Activated T-helper 2 cell treated with anti-CD3 and anti-CD28 coated beads, Interferon-gamma antibody, Interleukin-2, Interleukin-4, amounts not matched to agents 10 μg/mL and 5 μg/mL and 100 μg/mL, durations not matched to agents 14 hours and 24 hours and 36 hours (primary cell): ENCODE measurements at places on chromosomes 12 and 14.

GRCh38 chr12:89980236-89980635, 271.6 kb upstream of the ATP2B1 start:
- DNase-seq: no peak

DNA sequence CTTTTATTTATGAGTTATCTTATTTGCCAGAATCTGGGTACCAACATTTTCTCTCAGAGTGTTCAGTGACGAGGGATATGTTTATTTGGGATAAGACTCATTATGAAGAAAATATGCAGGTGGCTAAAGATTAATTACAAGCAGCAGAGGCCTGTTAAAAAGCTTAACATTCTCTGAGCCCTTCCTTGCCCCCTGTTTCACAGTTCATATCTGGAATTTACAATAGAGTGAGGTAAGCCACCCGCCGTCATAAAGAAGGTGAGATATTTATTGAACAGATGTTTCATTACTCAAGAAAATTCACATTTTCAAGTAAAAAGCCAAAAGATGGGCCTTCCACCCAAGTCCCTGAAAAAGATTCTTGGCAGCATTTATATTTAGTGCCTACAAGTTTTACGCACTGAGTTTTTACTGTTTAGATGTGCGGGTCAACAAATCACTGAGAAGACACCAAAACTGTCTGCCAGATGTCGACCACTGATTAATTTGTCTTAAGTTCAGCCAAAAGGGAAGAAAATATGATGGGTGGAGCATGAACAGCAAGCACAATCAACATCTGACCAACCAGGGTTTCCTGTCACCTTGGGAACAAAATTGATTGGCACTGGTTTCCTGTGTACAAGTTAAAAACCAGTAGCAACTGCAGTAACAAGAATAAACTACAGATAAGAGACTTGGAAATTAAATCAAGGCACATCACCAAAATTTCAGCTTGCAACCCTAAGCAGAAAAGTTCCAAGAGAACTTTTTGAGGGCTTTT, 85.5 kb upstream of the PTPRB start:
- DNase-seq: peak; percentile 9

- DNase-seq: no peak
These were observed 10.5 kb downstream of the ZBTB1 start for GRCh38 chr14:64515053-64515452.

GRCh38 chr12:95529693-95530225, 21.5 kb downstream of the USP44 start:
- no peak for DNase-seq

GRCh38 chr14:77003960-77004710, 24.4 kb downstream of the IRF2BPL start:
- no peak for DNase-seq

- DNase-seq: no peak
These were observed 272.4 kb upstream of the RTL1 start for GRCh38 chr14:101175731-101176534.

- DNase-seq: no peak
These were observed 250.1 kb downstream of the ADGRD1 start for GRCh38 chr12:131203666-131204415.

GRCh38 chr14:100557658-100558057, 29.6 kb downstream of the BEGAIN start:
- DNase-seq: no peak

DNA sequence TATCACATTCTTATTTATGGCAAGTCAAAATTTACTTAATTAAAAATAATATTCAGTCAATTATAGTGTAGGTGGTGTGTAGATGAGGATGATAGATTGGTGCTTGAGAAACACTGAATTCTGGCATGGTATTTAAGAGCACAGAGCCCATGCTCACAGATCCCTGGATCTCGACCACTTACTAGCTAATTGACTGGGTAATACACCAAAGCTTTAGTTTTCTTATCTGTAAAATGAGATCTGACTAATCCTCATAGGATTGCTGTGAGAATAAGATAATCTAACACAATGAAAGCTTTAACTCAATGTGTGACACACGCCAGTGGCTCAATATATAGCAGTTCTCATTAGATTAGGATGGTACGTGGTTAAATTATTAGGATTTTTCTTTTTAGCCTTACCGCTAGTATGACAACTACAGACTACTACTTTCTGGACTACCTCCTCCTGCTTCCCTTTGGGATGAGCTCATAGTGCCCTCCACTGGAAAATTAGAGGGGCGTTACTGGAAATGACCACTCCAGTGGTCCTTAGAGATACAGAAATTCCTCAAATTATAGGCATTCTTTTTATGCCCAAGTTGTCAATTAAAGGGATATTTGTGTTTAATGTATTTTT, 482.8 kb upstream of the TBX3 start:
- DNase-seq: no peak

DNA sequence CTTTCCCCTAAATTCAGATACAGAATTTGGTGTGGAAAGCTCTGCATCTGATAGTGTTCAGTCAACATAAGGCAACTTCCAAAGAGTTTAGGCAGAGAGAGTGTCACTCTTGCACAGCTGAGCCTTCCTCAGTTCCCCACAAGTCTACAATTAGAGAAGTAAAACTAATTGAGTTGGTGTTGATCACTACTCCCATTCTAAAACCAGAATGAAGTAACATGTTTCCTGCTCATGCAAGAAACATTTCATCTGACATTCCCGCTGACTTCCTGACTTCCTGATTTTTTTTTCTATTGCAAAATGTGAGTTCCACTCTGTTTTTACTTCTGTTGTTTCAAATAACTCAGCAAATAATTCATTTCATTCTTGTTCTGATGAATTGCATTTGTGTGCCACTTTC, 271.0 kb downstream of the ALG10B start:
- DNase-seq: no peak

GRCh38 chr12:26963413-26963812, 25.1 kb downstream of the FGFR1OP2 start:
- no peak for DNase-seq

DNA sequence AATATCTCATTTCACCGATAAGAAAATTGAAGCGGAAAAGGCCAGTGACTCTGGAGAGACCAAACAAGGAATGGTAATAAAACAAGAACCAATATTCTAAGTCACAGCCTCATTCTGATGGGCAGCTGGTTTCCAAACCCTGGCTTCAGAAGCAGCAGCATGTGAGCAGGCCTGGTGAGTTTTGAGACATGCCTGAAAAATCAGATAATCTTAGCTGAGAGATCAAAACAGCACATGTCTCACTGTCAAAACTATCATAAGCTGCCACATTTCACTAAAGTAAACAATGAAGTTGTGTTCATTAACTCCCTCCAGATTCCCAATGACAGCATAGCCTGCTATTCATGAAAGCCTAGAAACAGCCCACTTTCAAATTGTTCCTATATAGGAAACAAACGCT, 36.5 kb downstream of the CIT start:
- no peak for DNase-seq

DNA sequence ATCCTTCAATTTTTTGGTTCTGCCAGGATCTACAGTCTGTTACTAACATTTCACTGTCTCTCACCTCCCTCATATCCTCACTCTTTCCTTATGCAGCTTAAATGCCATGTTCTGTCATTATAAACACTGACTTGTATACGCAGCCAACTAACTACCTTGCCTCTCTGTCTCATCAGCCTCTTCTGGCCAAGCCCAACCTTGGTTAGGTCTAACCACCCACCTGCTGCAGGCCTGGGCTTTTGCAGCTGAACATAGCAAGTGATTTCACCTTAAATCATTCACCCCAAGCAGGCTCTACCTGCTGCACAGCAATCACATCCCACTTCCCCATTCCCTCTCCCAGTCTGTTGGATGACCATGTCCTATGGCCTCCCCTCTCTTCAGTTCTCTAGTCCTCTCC, 91.5 kb downstream of the GTF2A1 start:
- no peak for DNase-seq

- no peak for DNase-seq
These were observed 135.4 kb downstream of the GPHN start for GRCh38 chr14:66643344-66643743.

- no peak for DNase-seq
These were observed 7.9 kb downstream of the DYNC1H1 start for GRCh38 chr14:101972126-101972866.

DNA sequence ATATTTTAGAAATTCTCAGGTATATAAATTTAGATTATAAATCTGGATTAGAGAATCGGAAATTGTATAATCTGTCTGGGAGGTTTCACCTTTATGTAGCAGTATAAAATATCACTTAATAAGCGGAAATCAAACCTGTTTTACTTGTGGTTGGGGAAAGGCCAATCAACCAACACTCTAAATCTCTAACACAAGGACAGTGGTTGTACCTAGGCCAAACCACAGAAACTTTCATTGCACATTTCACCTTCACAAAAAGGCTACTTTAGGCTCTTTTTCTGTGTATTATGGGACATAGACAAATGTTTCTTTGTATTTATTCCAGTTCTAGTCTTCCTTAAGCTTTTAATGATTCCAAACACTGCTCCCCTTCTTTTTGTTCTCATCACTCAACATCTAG, 19.8 kb downstream of the ERH start:
- no peak for DNase-seq

DNA sequence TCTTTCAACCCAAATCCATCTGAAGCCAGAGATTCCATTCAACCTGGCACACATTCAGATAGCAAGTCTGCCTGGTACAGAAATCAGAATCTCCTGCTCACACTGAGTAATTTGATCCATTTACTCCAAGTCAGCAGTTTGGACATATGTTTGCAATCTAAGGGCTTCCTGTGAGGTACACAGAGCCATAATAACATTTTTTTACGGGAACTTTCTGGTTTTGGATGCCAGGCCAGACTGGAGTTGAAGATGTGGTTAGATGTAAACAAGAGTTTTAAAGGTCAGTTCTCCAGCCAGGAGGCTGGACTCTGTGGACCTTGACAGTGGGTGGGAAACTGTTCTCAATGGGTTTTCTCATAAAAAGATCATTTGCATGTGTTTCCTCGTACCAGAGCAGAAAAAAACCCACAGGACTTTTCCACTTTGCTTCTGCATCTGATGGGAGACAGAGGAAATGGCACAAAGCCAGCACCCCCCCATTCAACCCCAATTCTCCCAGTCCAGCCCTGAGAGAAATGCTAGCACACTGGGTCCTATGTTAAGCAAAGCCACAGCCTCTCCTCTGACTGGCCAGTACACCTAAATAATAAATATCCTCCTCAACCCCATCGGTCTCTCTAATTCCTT, 17.7 kb upstream of the TSPAN11 start:
- no peak for DNase-seq

- no peak for DNase-seq
These were observed 63.3 kb upstream of the FLRT2 start for GRCh38 chr14:85466678-85467077.

DNA sequence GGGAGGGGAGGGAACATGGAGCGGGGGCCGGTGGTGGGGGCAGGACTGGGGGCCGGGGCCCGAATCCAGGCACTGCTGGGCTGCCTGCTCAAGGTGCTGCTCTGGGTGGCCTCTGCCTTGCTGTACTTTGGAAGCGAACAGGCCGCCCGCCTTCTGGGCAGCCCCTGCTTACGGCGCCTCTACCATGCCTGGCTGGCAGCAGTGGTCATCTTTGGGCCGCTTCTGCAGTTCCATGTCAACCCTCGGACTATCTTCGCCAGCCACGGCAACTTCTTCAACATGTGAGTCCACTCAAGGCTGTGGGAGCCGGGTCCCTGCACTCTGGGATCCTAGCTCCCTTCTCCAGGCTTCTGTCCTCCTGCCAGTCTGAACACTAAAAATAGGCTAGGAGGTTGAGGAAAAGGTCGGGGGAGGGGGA, 1.1 kb downstream of the FITM1 start:
- DNase-seq: no peak

- DNase-seq: no peak
These were observed 132.1 kb downstream of the DICER1 start for GRCh38 chr14:95025218-95025617.

DNA sequence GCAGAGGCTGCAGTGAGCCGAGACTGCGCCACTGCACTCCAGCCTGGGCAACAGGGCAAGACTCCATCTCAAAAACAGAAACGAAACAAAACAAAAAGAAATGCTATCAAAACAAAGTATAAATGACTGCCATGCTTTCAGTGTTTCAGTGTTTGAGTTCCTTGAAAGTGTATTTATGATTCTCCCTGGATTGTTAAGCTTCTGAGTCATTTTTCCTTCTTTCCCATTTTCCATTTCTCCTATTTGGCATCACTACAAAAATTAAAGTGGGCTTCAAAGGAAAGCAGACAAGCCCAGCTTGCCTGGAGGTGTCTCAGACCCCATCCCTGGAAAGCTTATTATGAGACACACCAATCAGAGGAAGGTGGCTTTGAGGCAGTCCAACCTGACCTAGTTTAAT, 35.1 kb downstream of the NIN start:
- no peak for DNase-seq

GRCh38 chr12:75692876-75693275, 181.5 kb upstream of the KRR1 start:
- DNase-seq: no peak

DNA sequence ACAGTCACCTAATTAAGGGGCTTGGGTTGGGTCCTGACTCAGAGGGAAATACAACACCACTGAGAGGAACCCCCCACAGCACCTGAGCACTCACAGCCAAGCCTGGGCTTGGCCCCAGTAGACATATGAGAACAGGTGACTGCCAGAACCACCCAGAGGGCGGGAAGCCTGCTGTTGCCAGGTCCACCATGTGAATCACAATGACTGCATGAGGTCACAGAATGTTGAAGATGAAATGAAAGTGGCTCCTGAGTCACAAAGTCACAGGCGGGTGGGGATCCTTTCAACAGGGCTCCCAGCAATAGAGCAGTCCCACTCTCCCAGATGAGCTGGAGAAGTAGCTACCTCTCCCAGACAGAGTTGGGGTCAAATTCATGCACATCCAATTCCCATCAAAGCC, at the start of gene LRRC74A:
Gene LRRC74A, plus strand, starts transcription at position 287 of the 400 bp plus-strand sequence. CDS start 290 bp downstream, outside the sequence.
- no peak for DNase-seq

GRCh38 chr12:87266305-87266704, 762.9 kb downstream of the C12orf50 start:
- no peak for DNase-seq

DNA sequence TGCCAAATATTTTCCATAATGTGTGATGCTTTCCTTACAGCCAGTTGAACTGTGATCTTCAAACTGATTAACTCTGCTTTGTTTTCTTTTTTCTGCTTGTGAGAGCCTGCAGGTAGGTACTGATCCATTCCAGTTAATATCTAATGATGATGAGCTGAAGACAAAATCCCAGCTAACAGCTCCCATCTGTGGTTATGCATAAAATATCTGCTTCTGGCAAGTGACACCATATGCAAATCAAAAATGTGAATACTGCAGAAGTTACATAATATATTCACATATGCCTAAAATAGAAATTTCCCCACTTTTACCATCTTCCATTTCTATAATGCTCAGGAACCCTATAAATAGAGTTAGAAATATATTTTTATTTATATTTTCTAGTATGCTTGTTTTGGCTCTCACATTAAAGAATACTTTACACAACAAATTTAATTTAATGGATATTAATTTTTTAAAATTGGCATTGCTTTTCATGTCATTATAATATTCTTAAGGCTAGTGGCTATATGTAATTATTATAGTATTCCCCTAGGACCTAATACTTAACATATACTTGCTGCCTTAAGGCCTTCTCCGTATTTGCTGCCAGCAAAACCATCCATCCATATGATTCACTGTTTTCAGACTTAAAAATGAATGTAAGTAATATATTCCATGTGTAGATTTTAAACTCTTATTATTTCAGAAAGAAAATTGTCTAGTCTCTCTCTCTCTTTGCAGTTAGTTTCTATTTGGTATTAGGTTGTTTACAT, 83.8 kb downstream of the CCER1 start:
- no peak for DNase-seq
